ENCODE measurements at places on chromosomes 4 and X. TPM values are rescaled to one million over a fixed set of nuclear protein-coding genes. Genes with fewer than 3 reads are reported as not detected.

Gene SLC10A4
- not detected for polyA plus RNA-seq

Gene PWWP3B
- polyA plus RNA-seq: not detected

Gene MAGEA10
- polyA plus RNA-seq: not detected

Gene TMEM154
- 210 TPM for polyA plus RNA-seq

Gene POF1B
- 3.9 TPM for polyA plus RNA-seq

Gene BMX
- not detected for polyA plus RNA-seq

Gene HTN3
- polyA plus RNA-seq: not detected

Gene CLCN4
- polyA plus RNA-seq: 5.1 TPM

Gene RBBP7
- 170 TPM for polyA plus RNA-seq

Gene STK32B
- not detected for polyA plus RNA-seq

Gene CENPVL1
- not detected for polyA plus RNA-seq

Gene TASL
- 39.3 TPM for polyA plus RNA-seq

Gene ZDHHC15
- polyA plus RNA-seq: not detected

Gene NEIL3
- not detected for polyA plus RNA-seq

Gene NAP1L2
- polyA plus RNA-seq: 0.38 TPM

Gene USP17L25
- polyA plus RNA-seq: not detected

Gene FABP2
- polyA plus RNA-seq: not detected

Gene ADH4
- not detected for polyA plus RNA-seq

Gene EGF
- 0.51 TPM for polyA plus RNA-seq

Gene EPGN
- not detected for polyA plus RNA-seq

Gene ERAS
- polyA plus RNA-seq: not detected

Gene PYURF
- polyA plus RNA-seq: 212 TPM

Gene ZXDA
- polyA plus RNA-seq: 5.8 TPM

Gene SPATA4
- polyA plus RNA-seq: not detected

Gene INTU
- 0.11 TPM for polyA plus RNA-seq

Gene RPS6KA6
- 0.86 TPM for polyA plus RNA-seq

Gene ATP2B3
- polyA plus RNA-seq: not detected

Gene BEND4
- polyA plus RNA-seq: 6.6 TPM

Gene TLR7
- 26.1 TPM for polyA plus RNA-seq

Gene SSX3
- polyA plus RNA-seq: not detected

Gene USP11
- 68.6 TPM for polyA plus RNA-seq

Gene UCP1
- not detected for polyA plus RNA-seq

Gene SPANXN5
- not detected for polyA plus RNA-seq

Gene CLDN22
- polyA plus RNA-seq: not detected

Gene CT45A8
- polyA plus RNA-seq: not detected

Gene ARMCX2
- 4.9 TPM for polyA plus RNA-seq

Gene GLRA2
- polyA plus RNA-seq: not detected

Gene TCP11X2
- not detected for polyA plus RNA-seq

Gene MAGEA3
- not detected for polyA plus RNA-seq

Gene HTN1
- polyA plus RNA-seq: not detected

Gene UGT2B15
- 0.25 TPM for polyA plus RNA-seq

Gene NDST3
- polyA plus RNA-seq: not detected

Gene MAGEA2
- polyA plus RNA-seq: not detected

Gene CYSLTR1
- 63.8 TPM for polyA plus RNA-seq

Gene ERVMER34-1
- polyA plus RNA-seq: not detected

Gene BANK1
- polyA plus RNA-seq: 599 TPM

Gene ASB5
- not detected for polyA plus RNA-seq

Gene MAGEA2B
- not detected for polyA plus RNA-seq

Gene TLR10
- polyA plus RNA-seq: 183 TPM

Gene EXOC1L
- polyA plus RNA-seq: not detected

Gene KIF4A
- not detected for polyA plus RNA-seq

Gene ADH1B
- polyA plus RNA-seq: not detected

Gene TMEM144
- polyA plus RNA-seq: not detected

Gene STATH
- not detected for polyA plus RNA-seq

Gene SPATA18
- polyA plus RNA-seq: 0.40 TPM

Gene ARHGAP24
- 93.4 TPM for polyA plus RNA-seq

Measured in IgD-negative memory B cell (primary cell).